ENCODE measurements at places on chromosomes 13 and 19. TPM values are rescaled to one million over a fixed set of nuclear protein-coding genes. Genes with fewer than 3 reads are reported as not detected.
A peak's percentile ranks its signal among the peaks of the same experiment; 100 is the strongest.

- no peak for DNase-seq
These were observed 28.1 kb downstream of the BRD4 start for GRCh38 chr19:15304140-15304705.

DNA sequence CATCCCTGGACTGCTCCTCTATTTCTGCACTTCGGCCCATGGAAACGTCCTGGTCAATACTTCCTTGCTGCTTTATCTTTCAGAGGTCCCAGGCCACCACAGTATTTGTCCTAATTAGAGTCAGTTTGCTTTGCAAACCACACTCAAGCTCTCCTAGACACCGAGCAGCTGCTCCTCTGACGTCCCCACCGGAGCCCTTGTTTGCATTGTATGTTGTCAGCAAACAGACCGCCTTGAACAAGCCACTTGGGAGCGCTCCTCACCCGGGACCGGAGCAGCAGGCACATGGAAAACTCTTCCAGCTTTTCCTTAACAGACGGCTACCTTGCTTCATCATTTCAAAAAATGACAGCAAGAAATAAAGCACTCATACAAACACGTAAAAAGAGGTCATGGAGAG is 51.5 kb upstream of the GTF3A start:
- no peak for DNase-seq

- no peak for DNase-seq
These were observed 29.6 kb downstream of the EPN1 start for GRCh38 chr19:55704494-55705245.

DNA sequence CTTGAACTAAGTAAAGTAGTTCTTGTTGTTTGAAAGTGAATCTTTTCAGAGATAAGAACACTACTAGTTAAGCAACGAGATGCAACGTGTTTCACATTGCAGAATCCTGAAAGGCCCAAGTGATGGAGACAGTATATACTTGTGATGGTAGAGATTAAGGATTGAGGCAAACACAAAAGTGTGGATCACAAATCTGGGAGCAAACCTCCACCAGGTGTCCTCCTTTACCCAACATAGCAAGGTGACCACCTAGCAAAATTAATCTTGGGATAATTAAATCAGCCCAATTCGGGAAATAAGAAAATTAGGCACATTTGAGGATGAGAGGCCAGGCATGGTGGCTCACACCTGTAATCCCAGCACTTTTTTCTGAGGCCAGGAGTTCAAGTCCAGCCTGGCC is 563.9 kb downstream of the DACH1 start:
- DNase-seq, result no peak

DNA sequence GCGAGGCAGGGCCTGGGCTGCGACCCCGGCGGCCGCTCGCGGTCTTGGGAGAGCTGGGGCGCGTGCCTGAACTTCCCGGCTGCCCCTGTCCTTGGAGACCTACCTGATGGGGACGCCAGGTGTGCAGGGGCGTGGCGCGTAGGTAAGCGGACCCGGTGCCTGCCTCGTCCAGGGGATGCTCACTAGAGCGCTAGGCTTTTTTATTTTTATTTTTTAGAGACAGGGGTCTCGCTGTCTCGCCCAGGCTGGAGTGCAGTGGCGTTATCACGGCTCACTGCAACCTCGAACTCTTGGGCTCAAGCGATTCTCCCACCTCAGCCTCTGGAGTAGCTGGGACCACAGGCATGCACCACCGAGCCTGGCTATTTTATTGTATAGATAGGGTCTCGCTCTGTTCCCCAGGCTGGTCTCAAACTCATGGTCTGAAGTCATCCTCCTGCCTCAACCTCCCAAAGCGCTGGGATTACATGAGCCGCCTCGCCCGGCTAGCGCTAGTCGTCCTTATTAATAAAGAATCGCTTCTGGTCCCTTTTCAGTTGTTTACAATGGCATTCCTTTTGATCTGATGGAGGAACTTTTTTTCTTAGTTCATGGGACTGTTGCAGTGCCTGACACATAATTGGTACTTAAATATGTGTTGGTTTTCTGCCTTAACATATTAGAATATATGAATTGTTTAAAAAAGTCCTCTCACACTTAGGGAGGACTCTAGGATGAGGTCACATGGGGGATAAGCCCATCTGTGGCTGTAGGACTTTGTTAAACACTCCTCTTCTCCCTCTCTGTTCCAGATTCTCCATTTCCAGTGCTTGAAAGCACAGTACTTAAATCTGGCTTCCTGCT is 812 bp downstream of the DPY19L3 start:
- no peak for DNase-seq

ONECUT3 gene
- not detected for total RNA-seq

PSG11 gene
- total RNA-seq, result not detected

GRCh38 chr13:37365496-37365895 is 233.1 kb downstream of the POSTN start:
- DNase-seq, result no peak

DNA sequence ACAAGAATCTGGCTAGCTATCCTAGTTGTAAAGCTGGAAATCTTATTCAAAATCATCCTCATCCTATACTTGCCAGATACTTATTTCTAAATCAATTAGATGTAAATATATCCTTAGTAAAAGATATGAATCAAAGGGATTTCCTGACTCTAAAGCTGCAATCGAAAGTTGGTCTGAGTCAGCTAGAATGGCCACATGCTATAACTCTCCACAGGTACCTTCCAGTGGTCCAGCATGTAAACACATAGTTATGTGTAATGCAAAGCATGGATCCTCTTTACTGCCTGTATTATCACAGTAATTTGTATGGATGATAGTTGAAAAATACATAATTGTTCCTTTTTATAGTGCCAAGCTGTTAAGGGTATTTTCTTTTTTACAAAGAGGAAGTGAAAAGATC is 27.4 kb downstream of the SLITRK6 start:
- no peak for DNase-seq

DNA sequence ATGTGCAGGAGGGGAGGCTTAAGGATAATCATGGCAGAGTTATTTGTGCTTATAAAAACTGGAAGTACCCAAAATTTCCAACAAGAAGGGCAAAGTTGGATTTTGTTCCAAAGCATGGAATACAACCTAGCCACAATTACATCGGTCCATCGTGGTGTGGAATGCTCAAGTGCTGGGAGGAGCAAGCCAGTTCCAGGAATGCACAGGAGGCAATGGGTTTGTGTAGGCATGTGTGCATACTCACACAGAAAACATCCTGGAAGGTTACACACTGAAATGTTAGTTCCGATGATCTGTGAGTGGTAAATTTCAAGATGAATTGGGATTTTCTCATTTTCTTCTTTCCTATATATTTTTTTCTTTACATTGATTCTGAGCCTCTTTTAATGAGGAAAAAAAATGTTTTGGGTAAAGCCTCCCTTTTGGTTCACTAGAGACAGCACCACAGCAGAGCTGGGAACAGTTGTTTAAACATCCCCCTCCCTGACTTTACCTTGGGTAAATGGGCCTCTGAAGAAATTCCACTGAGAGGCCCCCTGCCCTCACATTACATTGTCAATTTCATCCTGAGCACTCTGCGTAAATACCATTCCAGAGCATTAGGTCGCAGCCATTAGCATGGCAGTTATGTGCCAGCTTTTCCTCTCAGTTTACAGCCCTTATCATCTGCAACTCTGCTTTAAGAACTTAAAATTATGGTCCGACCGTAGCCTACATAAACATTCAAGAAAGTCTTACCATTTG is 122.0 kb downstream of the UQCRFS1 start:
- DNase-seq, result no peak

DNA sequence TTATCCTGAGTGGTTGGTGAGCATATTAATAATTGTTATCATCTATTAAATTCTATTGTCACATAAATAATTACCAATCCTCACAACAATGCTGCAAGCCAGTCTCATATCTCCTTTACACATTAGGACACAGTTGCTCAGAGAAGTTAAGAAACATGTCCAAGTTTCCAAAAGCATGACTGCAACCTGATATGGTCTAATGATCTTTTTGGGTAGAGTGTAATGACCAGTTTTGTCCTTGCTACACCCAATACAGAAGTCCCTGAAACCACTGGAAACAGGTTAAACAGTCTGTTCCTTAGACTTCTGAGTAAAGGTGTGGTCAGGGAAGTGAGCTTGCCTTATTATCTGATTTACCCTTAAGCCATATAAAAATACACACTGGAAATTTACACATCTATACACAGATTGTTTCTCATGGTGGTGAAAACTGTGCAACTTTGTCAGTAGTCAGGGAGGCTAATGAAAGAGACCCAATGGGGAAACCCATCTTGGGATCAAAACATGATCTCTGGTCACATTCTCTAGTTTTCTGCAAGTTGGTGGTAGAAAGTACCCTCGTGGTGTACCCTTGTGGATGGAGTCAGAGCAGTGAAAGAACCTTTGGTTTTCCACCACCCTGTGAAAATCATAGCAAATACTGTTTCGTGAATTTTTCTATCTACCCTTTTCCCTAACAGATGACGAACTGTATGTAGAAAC is 146.0 kb upstream of the KLF12 start:
- no peak for DNase-seq

DNA sequence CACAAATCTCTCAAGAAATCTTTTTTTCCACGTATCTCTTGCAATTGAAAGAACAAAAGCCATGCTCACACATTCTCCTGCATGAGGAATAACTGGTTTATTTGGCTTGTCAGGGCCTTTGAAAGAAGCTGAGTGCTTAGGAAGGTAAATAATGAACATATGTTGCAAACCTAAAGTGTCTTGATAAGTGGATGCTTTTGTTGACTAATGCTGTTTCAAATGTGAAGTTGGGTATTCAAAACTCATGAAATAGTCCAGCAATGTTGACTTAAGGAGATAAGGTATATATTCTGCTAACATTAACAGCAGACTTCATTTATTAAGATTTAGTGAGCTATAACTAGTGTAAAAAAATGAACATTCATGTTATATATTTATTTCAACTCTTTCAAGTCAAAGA is 1792.7 kb upstream of the MIR17HG start:
- DNase-seq, result no peak

PRSS57 gene
- total RNA-seq, result not detected

- no peak for DNase-seq
These were observed 63.5 kb downstream of the TUBA3C start for GRCh38 chr13:19117913-19118739.

- DNase-seq, result no peak
These were observed 132.1 kb downstream of the CRYL1 start for GRCh38 chr13:20393273-20394168.

DNA sequence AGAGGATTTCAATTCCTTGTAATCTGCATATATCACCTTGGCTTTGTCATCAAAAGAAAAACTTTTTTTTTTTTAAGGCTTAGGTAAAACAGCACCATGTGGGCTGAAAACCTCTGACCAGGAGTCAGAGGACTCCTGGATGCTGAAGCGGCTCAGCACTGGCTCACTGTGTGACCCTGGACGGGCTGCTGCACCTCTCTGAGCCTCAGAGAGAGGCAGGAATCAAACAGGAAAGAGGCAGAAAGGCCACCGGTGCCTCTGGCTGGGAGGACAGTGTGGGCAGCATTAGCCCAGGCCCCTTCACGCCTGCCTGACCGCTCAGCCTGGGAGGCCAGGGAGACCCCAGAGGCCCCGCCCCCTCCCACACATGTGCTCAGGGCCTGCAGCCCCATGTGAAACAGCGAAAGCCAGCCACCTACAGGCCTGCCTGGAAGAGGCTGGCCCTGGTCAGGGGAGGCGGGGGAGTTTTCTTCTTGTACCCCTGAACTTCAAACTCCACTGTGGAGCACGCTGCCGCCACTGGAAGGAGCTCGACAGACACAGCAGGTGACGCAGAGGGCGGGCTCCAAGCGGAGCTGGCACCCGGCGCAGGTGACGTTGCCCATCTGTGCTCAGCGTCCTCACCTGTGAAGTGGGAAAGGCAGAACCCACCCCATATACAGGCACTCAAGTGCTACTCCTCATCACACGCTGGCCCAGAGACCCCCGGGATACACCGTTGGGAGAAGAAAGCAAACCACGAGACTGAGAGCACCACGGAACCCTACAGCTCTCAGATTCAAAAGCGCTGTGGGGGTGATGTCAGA is 39.7 kb downstream of the MLLT1 start:
- no peak for DNase-seq

- no peak for DNase-seq
These were observed 14.5 kb upstream of the KLK4 start for GRCh38 chr19:50925734-50926133.

- no peak for DNase-seq
These were observed 851.2 kb downstream of the PCDH9 start for GRCh38 chr13:66378894-66379293.

KIR3DL2 gene
- not detected for total RNA-seq

DNA sequence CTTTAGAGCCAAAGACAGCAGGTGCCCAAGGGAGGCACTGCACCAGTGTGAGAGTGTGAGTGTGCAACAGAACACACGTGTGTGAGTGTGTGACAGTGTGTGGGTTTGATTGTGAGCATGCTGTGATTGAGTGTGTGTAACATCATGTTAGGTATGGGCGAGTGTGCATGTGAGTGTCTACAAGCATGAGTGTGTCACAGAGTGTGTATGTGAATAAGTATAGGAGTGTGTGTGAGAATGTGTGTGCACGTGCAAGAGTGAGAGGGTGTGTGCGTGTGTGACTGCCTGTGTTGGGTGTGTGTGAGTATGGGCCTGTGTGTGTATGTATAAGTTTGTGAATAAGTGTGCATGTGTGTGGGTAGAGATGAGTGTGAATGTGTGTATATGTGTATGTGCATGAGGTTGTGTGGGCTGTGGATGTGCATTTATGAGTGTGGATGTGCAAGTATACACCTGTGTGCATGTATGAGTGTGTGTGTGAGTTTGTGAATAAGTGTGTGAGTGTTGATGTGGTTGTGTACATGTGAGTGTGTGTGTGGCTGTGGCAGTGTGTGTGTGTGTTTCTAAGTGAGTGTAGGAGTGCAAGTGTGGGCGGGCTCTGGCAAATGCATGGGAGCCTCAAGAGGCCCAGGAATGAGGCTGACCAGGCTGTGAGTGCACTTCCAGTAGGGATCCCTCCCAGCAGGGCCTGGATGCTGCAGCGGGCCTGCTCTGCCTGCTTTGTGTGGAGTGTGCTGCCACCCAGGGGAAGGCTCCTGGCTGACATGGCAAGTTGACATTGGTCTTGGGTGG is 198.4 kb downstream of the COL4A1 start:
- peak; percentile 77 for DNase-seq

DNA sequence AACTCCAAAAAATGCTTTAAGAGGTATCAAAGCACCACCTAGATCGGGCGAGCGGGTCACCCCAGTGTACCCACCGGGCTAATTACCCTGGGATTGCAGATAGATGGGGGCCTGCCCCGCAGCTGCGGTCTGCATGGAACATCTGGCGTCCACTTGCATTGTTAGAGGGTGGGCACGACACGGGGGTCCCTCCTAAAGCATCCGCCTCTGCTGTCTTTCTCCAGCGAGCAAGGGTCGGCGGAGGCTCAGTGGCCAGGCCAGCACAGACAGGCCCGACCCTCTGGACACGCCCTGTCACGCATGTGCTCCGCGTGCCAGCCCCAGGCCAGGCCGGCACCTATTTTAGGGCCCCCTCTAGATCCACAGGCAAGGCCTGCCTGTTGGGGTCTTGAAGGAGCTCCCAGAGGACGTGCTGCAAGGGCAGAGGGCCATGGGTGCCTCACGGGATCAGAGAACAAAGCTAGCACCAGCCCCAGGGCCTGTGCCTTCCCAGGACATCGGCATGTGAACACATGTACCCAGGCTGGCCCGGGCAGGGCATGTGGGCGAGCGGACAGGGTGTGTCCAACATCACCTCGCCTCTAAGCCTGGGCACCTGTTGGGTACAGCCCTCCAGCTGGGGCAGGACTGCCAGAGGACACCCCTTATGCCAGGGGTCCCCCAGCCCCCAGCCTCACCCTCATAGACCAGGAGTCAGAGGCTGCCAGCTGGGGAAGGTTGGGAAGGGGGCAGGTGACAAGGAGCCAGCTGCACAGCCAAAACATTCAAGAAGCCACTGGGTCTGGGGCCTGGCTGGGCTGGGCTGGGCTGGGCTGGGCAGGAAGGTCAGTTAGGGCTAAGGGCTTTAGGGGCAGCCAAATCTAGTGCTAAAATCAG is 35.6 kb upstream of the NANOS3 start:
- DNase-seq, result no peak

NFIX gene
- 9.9 TPM for total RNA-seq

POSTN gene
- total RNA-seq, result 0.41 TPM

All from endothelial cell (in vitro differentiated cells).